ENCODE measurements at places on chromosomes 5 and 9.
A peak's percentile ranks its signal among the peaks of the same experiment; 100 is the strongest.

DNA sequence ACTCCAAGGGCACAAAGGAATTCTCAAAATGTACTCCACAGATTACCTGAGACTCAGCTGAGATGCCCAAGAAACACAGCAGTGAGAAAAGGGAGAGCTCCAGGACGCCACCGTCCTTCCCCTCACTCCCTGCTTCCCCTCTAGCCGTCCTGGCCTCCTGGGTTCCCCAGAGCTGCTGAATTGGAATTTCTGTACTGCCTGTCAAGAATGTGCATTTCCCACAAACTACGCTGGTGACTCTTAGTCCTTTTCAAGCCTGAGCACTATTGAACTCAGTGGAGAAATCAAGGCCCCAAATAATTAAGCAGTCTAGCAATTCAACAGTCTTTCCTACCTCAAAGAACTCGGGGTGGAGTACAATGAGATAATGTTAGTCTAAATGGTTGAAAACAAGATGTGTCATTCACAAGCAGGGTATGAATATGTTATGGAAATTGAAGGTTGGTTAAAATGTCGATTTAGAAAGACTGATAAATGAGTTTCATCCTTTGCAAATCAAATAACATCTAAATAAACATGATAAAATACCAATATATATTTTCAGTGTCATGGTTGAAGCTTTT, 153.2 kb downstream of the MED27 start:
- DNase-seq, result no peak

DNA sequence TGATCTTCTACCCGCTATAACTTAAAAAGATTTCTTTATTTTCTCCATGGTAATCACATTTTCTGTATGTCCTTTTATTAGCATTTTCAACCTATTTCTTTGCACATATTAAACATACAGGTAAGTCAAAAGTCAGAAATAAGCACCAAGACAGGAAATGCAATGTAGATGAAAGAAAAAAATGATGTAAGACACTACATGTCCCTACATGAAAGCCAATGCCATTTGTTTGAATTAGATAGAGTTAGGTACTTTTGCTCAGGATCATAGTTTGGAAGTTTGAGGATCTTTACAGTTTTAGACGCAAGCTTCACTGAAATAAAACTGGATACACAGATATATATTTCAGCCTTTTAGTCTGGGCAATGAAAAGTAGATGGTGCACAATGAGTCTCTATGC, 453.1 kb upstream of the MEF2C start:
- DNase-seq, result no peak

GRCh38 chr9:1879501-1879900, 135.6 kb upstream of the SMARCA2 start:
- no peak for DNase-seq

DNA sequence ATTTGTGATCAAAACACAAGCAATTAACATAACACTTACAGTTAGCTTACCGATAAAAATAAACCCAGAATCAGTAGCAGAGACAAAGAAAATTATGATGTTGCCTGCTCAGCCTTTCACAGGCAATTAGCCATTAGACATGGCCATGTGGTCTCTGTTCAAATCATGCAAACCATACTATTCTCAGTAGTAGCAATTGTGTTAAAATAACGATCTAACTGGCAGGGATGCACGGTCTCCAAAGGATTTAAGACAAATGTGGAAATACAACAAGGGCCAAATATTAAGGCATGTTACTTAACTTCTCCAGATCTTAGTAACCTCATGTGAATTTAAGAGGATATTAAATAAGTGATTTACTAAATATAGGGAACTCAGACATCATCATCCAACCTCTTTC, 59.5 kb downstream of the PTBP3 start:
- no peak for DNase-seq

DNA sequence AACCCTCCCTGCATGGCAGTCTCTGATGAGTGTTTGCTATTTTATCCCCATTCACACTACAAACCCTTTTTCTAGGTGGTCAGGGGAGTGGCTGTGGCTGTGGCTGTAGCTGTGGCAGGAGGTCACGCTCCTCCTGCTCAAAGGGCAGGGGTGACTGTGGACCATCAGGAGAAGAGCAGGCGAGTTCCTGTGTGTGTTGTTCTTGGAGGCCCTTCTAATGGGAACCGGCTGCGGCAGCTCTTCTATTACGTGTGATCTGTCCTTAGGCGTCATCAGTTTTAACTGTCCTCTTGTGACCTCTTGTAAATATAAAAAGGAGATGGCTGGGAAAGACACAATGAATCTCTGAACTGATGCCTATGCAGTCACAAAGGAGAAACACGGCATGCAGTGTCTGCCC, 65.1 kb downstream of the ANKH start:
- DNase-seq, result no peak

DNA sequence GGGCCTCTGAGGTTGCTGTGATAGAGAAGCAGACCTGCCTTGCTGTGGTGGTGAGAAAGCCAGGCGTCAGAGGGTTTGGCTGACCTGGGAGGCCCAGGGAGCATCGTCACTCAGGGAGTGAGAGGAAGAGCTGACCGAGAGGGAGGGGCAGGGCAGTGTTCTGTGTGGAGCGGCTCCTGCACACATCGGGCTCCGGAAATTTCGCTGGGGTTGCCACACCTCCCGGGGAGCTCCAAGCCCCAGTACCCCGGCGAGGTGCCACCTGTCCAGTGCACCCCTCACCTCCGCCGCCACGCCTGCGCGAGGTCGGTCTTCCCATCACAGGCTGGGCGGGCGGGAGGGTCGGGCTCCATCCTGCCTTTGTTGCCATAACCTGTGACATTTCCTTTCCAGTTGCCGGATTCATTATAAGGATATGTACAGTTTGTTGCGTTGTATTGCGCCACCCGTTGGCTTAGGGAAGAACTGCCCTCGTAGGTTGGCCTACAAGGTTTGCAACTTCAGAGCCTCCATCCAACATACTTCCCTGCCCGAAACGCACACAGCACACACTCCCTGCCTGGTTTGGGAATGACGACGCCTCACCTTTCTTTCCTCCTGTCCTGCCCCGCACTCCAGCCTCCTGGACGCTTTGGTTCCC, 223.2 kb downstream of the CACNA1B start:
- no peak for DNase-seq

GRCh38 chr5:142191776-142192175, 83.2 kb downstream of the NDFIP1 start:
- DNase-seq, result no peak

DNA sequence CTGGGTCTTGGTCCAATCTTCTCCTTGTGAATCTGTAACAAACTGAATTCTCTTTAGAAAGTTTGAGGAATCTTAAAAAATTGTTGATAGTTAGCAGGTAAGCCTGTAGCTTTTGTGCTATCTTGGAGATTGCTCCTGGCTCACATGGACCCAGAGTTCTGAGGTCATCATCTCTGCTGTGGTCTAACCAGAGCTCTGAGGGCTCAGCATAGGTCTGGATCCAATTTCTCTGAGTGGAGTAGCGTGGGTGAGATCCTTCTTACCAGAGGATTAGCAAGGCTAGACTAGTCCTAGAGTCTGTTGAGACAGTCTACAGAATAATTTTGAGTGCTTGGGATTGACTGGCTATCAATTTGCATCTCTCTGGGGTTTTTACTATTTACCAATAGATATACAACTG, 60.5 kb upstream of the IL6ST start:
- DNase-seq, result no peak

GRCh38 chr9:20216438-20216837, 405.9 kb downstream of the MLLT3 start:
- DNase-seq, result no peak

- DNase-seq, result no peak
Measured at GRCh38 chr9:109297899-109298298, 23.0 kb downstream of the EPB41L4B start.

- DNase-seq, result no peak
Measured at GRCh38 chr5:128341056-128341455, 197.0 kb downstream of the FBN2 start.

GRCh38 chr9:91586282-91586681, 162.7 kb upstream of the NFIL3 start:
- no peak for DNase-seq

DNA sequence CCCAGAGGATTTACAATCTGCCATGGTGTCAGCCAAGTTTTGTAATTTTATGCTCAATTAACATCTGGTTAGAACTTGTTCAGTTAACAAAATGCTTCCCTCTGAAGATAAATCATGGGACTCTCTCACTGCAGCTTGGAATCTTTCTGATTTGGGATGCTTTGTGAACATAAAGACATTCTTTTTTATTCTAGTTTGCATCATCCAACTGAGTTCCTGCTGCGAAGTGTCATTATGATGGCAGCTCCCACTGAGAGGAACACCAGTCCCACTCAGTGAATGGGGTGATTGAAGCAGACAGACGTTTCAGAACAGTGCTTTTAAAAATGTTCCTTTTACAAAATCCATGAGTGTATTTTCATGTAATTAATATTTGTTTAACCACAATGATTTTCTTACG, 863.8 kb downstream of the TLE4 start:
- DNase-seq, result no peak

GRCh38 chr9:84490842-84491325, 150.3 kb upstream of the SLC28A3 start:
- DNase-seq, result no peak

GRCh38 chr9:31445960-31446359, 938.5 kb upstream of the ACO1 start:
- DNase-seq, result no peak

- no peak for DNase-seq
Measured at GRCh38 chr9:100058699-100059579, 39.9 kb downstream of the ERP44 start.

DNA sequence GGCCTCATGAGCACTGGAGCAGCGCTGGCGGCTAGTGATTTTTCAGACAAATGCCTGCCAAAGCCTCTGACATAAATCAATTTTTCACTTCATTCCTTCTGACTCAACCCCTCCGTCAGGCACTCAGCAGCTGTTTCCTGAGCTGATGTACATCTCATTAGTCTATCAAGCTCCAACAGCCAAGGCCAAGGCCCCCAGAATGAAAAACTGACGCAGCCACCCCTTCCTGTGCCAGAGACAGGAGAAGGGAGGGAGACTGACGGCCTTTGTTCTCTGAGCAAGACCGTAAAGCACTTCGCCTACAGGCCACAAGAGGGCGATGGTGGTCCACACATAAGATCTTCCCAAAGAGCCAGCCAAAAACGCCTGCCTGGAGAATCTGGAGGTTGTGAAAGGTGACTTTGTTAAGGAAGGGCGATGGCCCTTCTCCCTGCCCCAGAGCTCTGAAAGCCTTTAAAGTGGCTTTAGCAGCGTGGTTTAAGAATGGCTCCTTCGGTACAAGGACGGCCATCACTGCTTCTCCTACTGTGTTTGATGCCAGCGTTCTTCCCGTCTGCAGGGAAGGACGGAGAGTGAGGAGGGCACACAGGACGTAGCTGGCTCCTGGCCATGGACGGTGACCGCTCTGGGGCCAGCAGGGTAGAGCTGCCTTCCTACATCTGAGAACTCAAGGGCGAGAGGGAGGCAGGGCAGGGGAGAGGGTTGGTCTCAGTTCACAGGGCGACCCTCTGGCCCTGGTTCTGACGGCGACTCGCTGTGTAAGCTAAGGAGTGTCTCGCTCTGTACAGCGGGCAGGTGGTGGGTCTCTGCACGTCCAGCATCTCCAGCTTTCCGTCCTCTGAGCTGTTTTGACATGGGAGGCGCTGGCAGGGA, 37.0 kb downstream of the ALG2 start:
- DNase-seq, result peak; percentile 74

DNA sequence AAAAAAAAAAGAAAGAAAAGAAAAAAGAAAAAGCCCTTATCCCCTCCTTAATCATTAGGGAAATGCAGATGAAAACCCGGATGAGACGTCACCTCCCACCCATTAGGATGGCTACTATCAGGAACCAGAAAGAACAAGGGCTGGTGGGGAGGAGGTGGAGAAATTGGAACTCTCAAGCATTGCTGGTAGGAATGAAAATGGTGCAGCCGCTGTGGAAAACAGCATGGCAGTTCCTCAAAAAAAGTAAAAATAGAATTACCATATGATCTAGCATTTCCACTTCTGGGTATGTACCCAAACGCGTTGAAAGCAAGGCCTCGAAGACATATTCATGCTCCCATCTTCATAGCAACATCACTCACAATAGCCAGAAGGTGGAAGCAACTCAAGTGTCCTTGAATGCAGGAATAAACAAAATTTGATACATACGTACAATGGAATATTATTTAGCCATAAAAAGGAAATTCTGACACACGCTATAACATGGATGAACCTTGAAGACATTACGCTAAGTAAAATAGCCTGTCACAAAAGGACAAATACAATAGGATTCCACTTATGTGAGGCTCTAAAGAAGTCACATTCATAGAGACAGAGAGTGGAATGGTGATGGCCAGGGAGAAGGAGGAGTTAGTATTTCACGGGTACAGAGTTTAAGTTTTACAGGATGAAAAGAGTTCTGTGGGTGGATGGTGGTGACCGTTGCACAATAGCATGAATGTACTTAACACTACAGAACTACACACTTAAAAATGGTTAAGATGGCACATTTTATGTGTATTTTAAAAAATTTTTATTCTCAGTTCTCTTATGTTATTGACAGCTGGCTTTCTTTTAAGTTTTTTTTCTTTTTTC, 166.8 kb upstream of the IER5L start:
- no peak for DNase-seq

GRCh38 chr5:65332591-65332990, 149.1 kb downstream of the ADAMTS6 start:
- DNase-seq, result no peak

DNA sequence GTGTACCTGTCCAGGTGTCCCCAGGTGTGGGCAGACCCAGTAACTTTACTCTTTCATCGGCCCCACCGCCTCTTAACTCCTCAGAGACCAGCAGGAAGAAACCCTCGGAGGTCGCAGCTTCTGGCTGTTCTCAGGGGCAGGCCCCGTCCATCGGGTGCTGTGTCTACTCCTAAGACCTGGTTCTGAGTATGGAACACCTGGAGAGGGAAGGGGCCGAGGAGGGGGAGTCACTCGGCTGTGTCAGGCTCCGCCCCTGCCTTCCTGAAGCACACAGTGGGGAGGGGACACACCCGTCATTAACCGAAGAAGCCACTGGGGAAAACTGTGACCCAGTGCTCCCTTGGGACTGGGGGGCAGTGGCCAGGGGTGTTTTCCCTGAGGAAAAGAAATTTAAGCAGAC, 22.3 kb downstream of the NTNG2 start:
- no peak for DNase-seq

GRCh38 chr5:1665803-1666202, 133.8 kb downstream of the MRPL36 start:
- DNase-seq, result no peak

- DNase-seq, result peak; percentile 80
Measured at GRCh38 chr5:138753794-138754698, 821 bp downstream of the CTNNA1 start.

- no peak for DNase-seq
Measured at GRCh38 chr5:10728679-10729078, 32.4 kb downstream of the DAP start.
